ENCODE measurements at places on chromosomes 5 and 9.

DNA sequence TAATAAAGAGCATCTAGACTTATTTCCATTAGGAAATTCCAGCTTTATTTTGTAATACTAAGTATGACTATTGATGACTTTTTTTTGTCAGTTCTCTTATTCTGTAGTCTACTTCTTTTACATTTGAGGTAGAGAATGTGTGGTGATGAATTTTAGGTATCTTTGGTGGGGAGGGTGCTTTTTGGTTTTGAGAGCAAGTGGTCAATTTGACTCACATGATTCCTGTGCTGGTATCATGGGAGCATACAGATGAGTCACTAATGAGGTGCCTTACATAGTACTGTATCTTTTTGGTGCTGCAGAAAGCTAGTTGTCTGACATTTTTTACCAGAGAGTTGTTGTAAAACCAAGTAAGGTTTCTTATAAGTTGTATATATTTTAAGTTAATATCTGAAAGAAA is 35.3 kb downstream of the ERBIN start:
- DNase-seq: no peak

DNA sequence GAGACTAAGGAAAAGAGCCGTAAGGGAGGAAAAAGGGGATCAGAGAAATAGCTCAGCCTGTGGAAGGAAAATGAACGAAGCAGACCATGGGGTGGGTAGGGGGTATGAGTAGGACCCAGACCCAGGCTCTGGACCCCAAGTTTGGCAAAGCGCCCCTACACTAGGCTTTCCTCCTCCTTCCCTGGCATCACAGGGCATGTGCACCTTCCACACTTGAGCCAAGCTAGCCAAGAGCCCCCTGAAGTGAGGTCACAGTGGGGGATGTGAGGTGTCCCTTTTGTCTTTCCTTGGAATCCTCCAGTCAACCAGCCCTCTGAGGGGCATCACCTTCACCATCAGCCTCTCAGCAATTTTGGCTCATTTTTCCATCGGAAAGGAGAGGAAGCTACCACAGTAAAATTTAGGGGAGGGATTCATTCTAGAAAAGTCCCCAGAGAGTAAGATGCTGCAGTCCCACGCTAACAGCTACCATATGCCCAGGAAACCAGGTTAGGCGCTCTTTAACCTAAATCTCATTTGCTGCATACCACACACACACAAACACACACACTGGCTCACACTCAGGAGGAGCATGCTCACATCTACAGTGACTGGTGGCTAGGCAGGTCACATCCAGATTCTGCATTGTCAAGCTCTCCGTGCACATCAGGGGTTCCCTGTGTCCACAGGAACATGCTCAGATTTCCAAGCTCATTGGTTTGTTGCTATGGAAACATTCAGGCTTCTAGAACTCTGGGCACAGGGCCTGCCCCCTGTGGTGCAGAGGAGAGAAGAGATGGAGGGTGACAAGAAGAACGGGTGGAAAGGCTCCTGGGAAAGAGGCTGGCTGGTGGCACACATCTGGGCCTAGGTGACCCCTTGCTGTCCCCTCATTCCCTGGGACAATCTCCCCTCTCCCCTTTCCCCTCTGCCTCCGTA is 9.9 kb downstream of the REEP2 start:
- no peak for DNase-seq

DNA sequence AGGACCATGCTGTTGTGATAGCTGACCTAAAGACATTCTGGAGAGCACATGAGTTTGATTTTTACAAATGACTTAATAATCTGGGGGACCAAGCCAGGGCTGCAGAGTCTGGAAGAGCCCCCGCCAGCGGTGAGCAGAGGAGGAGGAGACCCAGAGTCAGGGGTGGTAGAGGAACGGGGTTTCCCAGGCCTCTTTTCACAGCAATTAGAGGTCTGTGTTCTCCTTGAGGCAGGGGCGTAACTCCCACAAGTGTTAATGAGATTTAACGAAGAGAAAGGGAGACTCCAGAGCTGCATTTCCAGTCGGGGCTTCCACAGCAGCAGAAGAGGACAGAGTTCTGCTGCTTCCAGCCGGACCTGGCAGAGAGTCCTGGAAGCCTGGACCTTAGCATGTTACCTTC is 137.9 kb upstream of the SLC24A2 start:
- no peak for DNase-seq

- DNase-seq: no peak
Observed at GRCh38 chr5:74640954-74641734, 616 bp upstream of the ENC1 start.

GRCh38 chr5:24474685-24475084 is 170.1 kb downstream of the CDH10 start:
- DNase-seq: no peak

- no peak for DNase-seq
Observed at GRCh38 chr5:137156180-137156579, 342.9 kb downstream of the SPOCK1 start.

DNA sequence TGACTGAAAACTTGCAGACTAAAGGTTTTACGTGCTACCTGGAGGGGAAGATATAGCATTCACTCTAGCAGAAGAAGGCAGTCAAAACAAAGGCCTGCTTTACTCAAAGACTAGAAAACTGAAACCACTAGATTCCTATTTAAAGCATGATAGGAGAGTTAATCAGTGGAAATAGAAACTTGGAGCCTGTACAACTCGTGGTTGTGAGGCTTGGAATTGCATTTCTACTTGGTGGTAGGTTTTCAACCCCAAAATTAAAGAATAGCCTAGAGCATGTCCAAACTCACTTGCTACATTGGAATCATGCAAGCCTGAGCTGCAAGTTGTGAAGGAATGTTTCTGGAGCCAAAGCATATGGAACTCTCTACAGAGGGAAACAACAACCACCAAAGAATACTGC is 1526.4 kb upstream of the NUDT12 start:
- DNase-seq: no peak

- no peak for DNase-seq
Observed at GRCh38 chr5:176381423-176381822, 7.0 kb downstream of the NOP16 start.

- DNase-seq: no peak
Observed at GRCh38 chr9:127521919-127522304, 70.6 kb downstream of the LRSAM1 start.

- no peak for DNase-seq
Observed at GRCh38 chr5:124262470-124262869, 484.0 kb downstream of the ZNF608 start.

DNA sequence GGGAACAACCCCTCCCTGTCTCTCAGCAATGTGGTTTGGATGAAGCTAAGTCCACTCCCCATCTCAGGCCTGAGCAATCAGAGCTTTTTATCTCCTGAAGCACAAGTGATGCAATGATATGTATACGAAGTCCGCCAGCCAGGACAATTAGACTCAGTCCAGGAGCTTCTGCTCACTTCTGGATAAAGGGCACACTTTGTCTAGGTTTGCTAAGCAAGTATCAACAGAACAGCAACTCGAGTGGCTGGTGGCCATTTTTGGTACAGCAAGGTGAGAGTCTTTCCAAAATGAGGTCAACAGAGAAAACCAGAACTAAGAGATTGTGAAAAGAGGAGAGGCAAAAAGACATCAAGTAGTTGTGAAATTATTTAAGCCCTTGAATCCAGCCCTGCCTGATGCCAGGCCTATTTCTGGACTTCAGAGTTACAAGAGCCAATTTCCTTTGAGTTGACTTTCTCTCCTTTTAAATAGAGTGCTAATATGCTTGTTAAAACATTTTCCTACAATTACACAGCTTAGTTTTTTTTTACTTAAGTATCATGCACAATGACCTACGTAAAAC is 8.2 kb downstream of the NDUFA8 start:
- no peak for DNase-seq

GRCh38 chr5:160500786-160501779 is 79.4 kb downstream of the PTTG1 start:
- DNase-seq: no peak

- DNase-seq: no peak
Observed at GRCh38 chr5:132500931-132501628, 10.5 kb upstream of the IRF1 start.

GRCh38 chr5:33261747-33262146 is 179.0 kb upstream of the TARS1 start:
- DNase-seq: no peak

Data from cortex of kidney (tissue), 1 donor.